ENCODE measurements at places on chromosomes 7 and 10.

DNA sequence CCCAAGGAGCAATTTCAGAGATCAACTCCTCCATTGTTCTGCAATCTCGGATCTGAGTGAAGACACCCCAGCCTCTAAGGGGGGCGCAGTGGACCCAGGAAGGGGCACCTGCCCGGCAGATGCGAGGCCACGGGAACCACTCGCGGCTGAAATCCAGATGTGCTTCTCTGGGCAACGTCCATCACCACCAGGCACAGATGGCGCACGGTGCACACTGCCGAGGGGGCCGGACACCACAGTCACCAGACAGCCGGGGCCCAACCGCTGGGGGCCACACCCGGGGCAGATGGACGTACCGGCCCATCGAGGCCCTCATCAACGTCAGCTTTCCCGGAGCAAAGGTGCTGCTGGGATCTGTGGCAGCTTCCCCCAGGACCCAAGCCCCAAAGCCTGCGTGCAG is 16.9 kb upstream of the ADGRA1 start:
- DNase-seq, result no peak

DNA sequence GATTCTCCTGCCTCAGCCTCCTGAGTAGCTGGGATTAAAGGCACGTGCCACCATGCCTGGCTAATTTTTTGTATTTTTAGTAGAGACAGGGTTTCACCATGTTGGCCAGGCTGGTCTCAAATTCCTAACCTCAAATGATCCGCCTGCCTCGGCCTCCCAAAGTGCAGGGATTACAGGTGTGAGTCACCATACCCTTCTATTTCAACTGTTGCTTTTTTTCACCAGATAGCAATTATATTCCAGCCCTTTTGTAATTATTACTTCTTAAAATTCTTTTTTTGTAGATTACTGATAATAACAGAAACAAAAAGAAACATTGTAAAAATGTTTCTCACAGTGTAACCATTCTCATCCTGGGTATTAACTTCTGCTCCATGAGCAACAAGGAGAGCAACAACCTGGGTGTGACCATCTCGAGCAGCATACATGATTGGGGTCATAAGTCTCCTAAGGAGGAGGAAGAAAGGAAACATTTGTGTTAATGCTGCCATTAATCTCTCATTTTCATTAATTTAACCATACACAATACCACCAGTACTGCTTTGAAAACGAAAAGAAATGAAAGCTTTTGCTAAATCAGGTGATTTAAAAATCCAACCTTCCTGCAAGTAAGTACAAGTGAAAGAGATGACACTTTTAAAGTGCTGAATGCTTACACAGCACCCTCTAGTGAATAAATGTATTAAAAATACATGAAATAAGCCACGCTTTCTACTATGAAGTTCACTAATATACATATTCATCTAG is 41.8 kb downstream of the ASZ1 start:
- no peak for DNase-seq

GRCh38 chr7:35747611-35748010 is 52.7 kb upstream of the HERPUD2 start:
- DNase-seq, result no peak

- DNase-seq, result no peak
These were observed 282.9 kb upstream of the LYZL1 start for GRCh38 chr10:29005988-29006387.

- no peak for DNase-seq
These were observed 46.1 kb downstream of the MPP7 start for GRCh38 chr10:28256776-28257175.

DNA sequence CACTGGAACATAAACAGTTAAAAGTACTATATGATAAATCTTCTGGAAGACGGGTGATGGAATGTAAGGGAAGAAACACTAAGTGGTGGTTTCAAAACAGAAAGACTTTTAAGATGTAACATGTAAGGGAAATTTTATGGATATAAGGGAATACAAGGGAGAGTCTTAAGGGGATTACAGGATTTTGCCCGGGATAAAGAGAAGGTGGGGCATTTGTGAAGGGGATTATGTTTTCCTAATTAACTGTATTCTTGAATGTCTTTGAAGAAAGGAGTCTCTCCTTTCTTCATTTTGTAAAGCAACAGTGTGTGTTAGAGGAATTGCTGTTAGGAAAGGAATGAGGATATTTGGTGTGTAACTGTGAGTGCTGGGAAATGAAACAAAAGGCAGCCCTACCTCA is 745.2 kb downstream of the AUTS2 start:
- DNase-seq, result no peak

GRCh38 chr7:66700633-66701131 is 39.9 kb upstream of the RABGEF1 start:
- no peak for DNase-seq

DNA sequence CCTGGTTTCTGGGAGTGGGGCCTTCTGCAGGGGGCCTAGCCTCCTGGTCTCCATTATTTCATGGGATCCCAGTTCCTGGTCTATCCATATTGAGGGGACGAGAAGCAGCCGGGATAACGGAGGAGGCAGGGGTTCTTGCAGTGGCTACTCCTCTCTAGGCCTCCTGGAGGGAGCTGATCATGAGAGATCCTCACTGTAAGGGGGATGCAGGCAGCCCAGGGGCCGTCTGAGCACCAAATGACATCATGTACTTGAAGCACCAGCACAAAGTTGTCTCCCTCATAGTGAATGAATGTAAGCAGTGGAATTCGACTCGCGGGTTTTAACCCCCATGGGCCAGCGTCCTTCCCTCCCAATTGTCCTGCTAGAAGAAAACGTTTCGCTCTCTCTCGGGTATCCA is 964 bp upstream of the ADCY1 start:
- no peak for DNase-seq

DNA sequence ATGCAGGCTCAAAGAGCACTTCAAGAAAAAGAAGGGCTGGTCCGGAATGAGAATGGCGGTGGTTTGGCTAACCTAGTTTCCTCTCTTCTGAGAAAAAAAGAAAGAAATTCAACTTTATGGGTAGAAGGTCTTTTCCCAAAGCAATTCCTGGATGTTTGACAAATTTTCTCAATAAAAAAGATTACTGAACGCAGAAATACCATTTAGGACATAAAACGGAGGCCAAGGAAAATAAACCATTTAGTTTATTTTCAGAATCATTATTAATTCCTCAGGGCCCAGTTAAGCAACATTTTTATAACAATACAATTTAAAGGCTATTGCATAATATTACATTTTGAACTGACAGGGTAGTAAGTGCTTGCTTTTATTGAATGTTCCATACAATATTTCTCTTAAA is 284.6 kb upstream of the ANKRD30A start:
- no peak for DNase-seq

DNA sequence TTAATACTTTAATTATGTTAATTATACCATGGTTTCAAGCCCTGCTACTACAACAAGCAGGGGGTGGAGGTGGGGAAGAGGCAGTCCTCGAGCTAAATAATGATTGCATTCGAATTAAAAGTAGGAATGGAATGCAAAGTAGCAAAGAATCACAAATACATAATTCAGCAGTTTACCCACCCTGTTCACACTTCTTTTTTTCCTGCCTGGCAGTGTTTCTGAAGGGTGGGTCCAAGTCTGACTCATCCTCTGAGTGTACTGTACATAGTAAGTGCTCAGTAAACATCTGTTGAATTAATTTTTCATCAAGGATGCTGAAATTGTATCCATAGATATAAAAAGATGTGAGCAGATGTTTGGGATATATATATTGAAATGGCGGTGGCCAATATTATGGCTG is 778.8 kb downstream of the LRMDA start:
- no peak for DNase-seq

DNA sequence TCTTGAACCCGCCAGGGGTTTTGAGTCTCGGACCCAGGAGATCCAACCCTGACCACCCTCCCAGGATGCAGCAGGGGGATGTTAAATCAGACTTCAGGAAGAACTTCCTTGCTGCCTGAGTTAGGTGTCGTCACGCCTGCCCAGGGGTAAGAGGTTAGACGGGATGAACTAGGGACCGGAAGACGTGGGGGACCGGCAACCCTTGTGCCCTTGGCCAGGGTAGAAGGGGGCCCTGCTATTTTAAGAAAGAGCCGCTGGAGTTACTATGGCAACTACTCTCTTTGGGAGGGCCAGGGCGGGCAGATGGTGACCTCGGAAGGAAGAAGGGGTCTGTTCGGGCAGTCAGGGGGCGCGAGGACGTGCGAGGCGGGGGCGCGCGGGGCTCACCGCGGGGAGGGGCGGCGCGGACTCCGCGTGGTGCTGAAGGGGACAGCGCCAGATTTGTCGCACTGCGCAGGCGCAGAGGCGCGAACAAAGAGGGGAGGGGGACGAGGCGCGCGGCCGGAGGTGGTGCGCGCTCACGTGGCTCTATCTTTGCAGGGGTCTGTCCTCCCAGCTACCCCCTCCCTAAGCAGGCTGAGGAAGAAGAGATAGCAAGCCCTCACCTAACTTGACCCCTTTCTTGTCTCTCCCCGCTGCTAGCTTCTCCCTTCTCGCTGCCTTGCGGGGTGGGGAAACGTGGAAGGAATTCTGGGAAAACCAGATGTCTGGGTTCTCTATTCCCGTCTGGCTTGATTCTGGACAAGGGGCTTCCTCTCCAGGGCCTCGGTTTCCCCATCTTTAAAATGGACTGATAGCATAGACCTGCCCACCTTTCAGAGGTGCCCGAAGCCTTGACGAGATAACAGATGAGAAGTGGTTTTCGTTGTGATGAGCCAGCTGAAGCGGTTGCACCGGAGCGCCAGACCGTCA is 940 bp upstream of the PSD start:
- DNase-seq, result no peak

- DNase-seq, result no peak
These were observed 46.1 kb downstream of the EPHB4 start for GRCh38 chr7:100781255-100781654.

DNA sequence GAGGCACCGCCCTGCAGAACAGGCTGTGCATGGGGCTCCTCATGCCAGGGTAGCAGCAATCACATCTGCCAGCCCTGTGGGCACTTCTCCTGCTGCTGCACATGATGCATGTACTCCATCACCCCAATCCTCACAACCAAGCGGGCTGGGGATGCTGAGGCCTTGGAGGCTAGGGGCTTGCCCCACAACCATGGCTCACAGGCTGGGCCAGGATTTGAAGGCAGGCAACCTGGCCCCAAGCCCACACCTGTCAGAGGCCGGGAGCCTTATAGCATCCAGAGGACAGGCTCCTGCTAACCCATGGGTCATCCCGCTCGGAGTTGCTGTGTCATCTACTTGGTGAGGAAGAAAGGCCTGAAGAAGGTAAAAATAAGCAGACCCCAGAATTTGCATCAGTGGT is 2.2 kb downstream of the POLM start:
- DNase-seq, result no peak

- DNase-seq, result no peak
These were observed 95.8 kb downstream of the CAMK1D start for GRCh38 chr10:12444981-12445700.

- DNase-seq, result no peak
These were observed 52.9 kb upstream of the CACNB2 start for GRCh38 chr10:18087355-18087754.

GRCh38 chr7:30755384-30756154 is 3.6 kb downstream of the INMT start:
- no peak for DNase-seq

All from HFF-Myc (cell line).